DMS79 treated with DMSO at 0.1 percent for 48 hours (cell line): ENCODE measurements at places on chromosomes 2 and 18.

DNA sequence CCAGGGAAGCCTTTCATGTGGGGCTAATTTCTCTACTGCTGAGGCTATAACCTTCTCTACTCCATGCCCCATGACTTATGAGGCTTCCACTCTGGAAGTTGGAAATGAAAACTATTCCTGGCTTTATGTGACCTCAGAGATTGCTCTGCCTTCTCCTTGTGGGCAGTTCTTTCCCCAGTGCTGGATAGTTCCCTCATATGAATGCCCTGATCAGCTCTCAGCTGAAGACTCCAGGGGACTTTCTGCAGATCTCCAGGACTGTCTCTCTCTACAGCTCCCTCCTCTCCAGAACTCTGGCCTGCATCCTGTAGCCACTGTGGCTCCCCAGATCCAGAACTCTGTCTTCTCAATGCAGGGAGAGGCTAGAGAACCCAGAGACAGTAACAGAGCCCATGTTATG is 235.1 kb downstream of the SEPTIN10 start:
- DNase-seq, result no peak

DNA sequence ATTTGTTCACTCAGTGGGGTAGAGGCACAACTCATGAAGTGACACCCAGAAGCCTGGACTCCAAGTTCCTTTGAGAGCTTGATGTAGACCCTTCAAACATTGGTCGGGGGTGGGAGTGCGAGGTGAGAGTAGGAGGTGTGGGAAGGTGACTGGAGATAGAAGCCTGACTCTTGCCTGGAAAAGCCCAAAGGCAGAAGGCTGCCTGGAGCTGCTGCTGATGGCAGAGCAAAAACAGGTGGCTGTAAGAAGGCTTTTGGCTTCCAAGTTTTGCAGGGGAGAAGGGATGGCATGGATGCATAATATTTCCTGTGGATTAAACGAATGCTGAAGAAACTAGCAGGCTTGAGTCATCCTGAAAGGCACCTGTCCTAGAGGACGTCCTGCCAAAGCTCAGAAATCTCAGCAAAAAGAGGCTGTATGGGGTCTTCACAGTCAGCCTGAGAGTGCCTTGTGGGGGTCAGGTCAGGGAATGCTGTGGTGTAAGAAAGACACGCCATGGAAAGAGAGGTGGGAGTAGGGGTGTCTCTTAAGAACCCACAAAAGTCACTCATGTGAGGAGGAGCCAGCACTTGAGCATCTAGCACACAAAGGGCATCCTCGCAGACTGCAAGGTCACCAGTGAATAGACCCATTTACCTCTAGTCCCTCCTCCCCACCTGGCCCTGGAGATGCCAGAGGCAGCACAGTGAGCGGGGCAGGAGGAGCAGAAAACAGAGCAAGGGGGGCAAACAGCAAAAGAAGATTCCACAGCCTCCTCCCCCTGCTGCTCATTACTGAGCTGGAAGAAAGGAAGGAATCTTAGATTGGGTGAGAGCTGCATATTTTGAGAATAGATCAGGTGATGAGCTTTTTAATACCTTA is 37.5 kb downstream of the FASTKD2 start:
- no peak for DNase-seq

DNA sequence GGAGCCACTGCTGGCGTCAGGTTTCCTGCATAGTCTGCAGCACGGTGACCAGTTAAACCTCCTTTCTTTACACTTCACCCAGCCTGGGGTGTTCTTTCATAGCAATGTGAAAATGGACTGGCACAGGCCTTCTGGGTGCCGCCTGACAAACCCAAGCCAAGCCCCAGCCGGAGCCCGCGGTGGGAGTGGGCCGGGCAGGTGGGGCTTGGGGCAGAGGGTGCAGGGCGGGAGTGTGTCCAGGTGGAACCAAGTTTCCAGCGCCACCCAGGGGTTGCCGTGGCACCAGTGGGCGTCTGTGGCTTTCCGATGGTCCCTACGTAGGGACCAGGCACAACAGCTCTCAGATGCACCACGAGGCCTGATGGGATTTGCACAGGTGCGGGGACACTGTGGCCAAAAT is 75.8 kb downstream of the RTP5 start:
- DNase-seq, result no peak

- DNase-seq, result no peak
Observed at GRCh38 chr2:65579506-65580235, 147.3 kb upstream of the SPRED2 start.

GRCh38 chr18:62186499-62186773 is 420 bp downstream of the PIGN start:
- DNase-seq, result peak; percentile 51
